ENCODE measurements at places on chromosomes 5 and 9. TPM values are rescaled to one million over a fixed set of nuclear protein-coding genes. Genes with fewer than 3 reads are reported as not detected.

The PCDHA4 gene
- total RNA-seq = 7.1 TPM

DNA sequence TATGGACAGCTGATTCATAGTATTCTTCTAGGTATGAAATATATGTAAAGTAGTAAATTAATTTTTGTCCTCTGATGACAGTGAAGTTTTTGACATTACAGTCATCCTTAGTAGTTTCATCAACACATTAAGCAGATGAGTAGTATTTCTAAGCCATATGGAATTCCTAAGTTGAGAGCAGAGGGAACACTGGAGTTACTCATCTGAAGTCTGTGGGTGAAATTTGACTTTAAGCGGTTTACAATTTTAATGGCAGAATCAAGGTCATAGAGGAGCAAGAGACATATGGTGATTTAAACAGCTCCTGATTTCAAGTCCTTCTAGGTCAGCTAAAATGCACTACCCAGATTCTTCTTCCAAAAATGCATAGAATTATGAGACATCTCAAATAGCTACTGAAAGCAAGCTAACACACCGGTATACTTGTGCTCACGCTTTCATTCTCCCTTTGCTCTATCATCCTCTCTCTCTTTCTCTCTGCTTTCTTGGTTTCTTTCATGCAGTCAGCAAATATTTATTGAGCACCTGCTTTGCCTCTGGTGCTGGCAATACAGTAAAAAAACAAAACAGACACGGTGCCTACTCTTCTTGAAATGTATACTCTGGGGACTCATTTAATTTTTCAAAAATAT, 235.9 kb downstream of the FER start:
- DNase-seq = no peak

DNA sequence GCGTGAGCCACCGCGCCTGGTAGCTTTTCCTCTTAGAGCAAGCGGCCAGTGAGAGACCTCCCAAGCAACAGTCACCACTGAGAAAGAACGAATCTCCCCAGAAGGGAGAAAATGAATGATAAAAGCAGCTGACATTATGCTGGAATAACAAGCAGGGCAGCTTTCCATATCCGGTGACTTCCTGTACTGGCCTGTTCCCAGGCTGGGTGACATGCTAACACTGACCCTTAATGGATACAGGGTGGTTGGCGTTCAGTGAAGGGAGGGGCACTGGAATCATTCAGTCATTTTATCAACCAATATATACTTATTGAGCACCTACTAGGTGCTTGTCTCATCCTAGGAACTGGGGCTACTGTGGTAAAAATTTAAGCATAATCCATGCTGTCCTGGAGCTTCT, 357.3 kb upstream of the PANK3 start:
- DNase-seq = no peak

The SLIT3 gene
- 119 TPM for total RNA-seq

GRCh38 chr5:148972974-148973374, 89.9 kb downstream of the SH3TC2 start:
- DNase-seq = no peak

DNA sequence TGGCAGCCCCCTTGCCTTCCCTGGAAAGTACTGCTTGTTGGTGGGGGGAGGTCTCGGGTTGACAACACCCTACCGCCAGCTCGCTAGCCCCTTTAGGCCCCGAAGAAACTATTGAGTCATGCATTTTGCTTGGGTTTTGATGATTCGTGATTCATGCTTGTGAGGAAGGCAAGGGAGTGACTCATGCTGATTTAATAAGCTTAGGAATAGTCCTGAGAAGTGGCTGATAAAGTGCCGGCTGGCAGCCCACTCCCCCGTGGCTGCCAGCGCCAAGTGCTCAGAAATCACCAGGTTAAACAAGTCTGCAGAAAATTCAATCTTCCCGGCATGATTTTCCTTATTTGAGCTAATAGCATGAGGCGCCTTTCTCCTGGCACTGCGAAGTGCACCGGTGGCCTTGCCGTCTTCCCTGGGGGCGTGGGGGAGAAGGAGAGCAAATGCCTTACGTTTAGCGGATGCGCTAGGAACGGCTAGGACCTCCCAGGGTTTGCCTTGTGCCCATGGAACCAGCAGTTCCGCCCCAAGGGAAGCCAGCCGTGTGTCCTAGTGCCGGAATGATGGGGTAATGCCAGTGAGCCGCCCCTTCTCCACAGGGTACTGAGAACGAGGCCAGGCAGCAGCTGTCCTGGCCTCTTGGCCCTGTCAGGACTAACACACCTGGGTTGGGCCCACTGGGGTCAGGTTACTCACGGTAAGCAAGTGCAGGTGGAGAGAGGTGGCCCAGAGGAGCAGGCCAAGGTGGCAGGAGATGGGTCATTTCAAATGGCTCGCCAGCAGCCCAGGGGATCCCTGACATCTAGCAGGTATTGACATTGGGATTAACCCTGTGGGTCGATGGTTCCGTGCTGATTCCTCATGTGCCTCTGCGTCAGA, 151.9 kb downstream of the MACROH2A1 start:
- peak; percentile 76 for DNase-seq

The IGIP gene
- 5.9 TPM for total RNA-seq

The PCDHB13 gene
- total RNA-seq = 2.9 TPM

GRCh38 chr5:11230890-11231289, 469.9 kb upstream of the DAP start:
- no peak for DNase-seq

GRCh38 chr5:101102506-101102905, 199.4 kb upstream of the ST8SIA4 start:
- DNase-seq = no peak

The SWI5 gene
- 33.7 TPM for total RNA-seq

DNA sequence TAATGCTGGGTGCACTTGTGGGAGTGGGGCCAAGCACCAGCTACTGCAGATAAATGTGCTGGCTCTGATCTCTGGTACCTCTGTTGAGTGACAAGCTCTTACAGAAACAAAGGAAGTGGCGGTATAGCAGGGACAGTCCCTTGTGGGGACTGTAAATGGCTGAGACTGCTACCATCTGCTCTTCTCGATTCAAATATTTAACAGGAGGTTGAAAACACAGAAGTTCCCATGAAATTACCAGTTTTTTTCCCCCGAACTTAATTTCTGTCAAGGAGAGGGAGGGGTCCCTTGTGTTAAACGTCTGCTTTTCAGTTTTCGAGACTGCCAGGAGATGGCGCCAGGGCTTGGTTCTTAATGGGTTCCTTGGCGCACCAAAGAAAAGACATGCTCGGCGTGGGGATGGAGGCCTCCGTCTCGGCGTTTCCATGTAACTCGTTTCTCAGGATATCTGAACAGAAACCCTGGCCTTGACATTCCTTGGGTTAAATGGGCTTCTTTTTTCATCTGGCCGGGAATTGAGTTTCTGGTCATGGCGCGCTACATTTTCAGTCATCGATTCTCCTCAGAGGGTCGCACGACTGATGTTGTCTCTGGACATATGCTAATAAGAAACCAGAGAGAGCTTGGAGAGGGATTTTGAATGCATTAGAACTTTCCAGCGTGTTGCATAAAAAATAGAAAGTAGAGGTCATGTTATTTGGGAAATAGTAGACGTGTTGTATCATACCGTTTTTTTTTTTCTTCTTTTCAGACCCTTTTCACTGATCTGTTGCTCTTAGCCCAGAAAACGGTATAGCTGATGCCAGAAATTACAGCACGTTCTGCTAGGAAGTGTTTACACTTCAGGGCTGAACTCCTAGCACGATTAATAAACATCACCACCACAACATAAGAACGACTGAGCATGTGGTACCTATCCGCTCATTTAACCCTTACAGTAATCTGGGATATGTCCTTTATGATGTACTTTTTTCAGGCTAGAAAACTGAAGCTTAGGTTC, 64.0 kb downstream of the CARTPT start:
- no peak for DNase-seq

GRCh38 chr5:62732677-62733121, 154.1 kb downstream of the LRRC70 start:
- no peak for DNase-seq

The MEGF10 gene
- total RNA-seq = 6.6 TPM

- no peak for DNase-seq
These were observed 446.1 kb downstream of the ANXA1 start for GRCh38 chr9:73597771-73598170.

GRCh38 chr9:110546411-110546871, 33.1 kb downstream of the SVEP1 start:
- no peak for DNase-seq

- DNase-seq = no peak
These were observed 902 bp downstream of the HABP4 start for GRCh38 chr9:96450613-96451528.

GRCh38 chr5:80194468-80194867, 61.4 kb downstream of the SERINC5 start:
- DNase-seq = no peak

The MYORG gene
- total RNA-seq = 5.3 TPM

DNA sequence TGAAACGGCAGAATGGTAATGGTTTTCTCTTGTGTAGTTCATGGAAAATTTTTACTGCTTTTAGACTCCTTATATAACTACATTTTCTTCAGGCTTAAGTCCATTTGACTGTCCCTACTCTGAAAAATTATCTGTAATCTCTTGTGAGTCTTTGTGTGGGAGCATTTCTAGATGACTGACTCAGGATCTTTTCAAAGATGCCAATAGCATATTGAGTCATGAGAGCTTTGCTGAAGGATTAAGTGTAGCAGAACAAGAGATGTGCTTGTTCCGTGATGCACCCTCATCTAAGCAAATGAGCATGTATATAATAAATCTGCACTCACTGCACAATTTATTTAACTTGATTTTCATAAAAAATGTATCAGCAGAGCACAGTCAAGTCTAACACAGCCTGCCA, 298.7 kb upstream of the CDH6 start:
- DNase-seq = no peak

The THBS4 gene
- total RNA-seq = 1.6 TPM

GRCh38 chr9:78234810-78235209, 1.1 kb upstream of the CEP78 start:
- no peak for DNase-seq

- DNase-seq = no peak
These were observed 217.7 kb upstream of the EDIL3 start for GRCh38 chr5:84602371-84602771.

DNA sequence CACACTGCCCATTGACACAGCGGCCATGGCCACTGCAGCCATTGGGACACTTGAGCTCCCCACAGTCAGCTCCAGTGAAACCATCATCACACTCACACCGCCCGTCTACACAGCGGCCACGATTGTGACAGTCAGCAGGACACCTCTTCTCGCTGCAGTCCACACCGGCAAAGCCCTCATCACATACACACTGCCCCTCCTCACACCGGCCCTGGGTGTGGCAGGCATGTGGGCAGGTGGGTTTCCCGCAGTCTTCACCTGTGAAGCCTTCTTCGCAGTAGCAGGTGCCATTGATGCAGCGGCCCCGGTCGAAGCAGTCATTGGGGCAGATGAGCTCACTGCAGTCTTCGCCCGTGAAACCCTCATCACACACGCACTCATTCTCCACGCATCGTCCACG, 31.5 kb downstream of the TNC start:
- no peak for DNase-seq

DNA sequence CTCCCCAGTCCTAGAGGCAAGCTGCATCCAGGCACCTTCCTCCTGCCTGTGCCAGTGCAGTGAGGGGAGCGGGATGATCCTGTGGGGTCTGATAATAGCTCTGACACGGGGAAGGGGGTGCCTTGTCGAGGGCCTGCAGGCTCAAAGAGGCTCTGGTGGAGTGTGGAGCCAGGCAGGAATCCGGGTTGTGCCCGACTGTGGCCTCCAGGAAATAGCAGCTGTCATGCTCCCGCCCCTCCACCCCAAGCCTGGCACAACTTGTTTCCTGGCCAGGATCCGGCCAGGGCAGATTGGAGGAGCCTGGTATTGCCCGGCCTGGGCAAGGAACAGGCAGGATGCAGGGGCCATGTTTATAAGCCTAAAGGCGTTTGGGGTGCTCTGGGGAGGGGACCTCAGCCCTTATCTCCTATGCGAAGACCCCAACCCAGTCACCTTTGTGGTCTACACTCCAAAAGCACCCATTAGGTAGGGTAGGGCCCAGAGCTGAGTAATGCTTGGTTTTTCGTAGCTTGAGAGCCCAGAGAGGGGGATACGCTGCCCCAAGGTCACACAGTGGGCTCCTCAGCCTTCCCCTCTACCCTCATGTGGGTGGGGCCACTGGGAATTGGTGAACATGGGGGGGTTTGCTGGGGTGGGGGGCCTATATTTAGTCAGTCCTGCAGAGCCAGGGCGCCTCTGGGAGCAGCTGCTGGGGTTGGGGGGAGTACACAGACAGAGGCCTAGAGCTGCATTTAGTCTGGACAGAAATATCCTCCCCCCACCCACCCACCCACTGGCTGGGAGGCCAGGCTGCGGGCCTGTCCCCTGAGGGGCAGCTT, 12.2 kb downstream of the CXXC5 start:
- DNase-seq = no peak

GRCh38 chr5:37811866-37812265, 28.0 kb downstream of the GDNF start:
- no peak for DNase-seq

The GLRA1 gene
- not detected for total RNA-seq

The MBLAC2 gene
- 6.6 TPM for total RNA-seq

The CA9 gene
- total RNA-seq = 3.6 TPM

The TAF11L10 gene
- not detected for total RNA-seq

DNA sequence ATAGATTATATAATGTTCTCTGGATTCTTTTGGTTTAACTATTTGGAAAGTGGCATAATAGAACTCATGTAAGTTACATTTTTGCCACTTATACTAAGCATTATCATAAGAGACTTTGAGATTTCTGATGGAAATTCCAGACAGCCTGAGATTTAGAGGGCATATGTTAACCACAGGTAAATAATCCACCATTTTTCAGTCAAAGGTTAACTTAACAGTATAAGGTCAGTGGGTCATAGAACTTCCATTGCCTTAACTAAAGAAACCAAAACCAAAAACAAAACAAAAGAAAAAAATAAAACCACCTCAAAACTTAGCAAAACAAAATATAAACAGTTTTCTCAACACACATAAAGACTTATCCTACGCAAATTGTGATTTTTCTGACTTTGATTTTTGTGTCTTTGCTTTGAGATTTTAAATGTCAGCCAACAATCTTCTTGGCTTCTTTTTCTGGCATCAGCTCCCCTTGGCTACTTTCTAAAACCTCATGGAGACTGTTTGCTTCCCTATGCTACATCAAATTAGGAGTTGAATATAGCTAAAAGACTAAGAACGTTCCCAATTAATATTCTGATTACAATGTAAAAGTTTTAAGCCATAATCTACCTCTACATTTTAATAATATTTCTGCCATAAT, 430.1 kb upstream of the DAB2 start:
- DNase-seq = no peak
